ENCODE measurements at places on chromosomes 3 and 15. TPM values are rescaled to one million over a fixed set of nuclear protein-coding genes. Genes with fewer than 3 reads are reported as not detected.

TMEM108 gene
- total RNA-seq = 0.10 TPM

GOLGA8S gene
- not detected for total RNA-seq

GLCE gene
- total RNA-seq = 163 TPM

CCR8 gene
- total RNA-seq = not detected
